ENCODE measurements at places on chromosomes 1 and 21.

GRCh38 chr1:213605732-213606131 lies 382.0 kb upstream of the PROX1 start:
- DNase-seq, result no peak

DNA sequence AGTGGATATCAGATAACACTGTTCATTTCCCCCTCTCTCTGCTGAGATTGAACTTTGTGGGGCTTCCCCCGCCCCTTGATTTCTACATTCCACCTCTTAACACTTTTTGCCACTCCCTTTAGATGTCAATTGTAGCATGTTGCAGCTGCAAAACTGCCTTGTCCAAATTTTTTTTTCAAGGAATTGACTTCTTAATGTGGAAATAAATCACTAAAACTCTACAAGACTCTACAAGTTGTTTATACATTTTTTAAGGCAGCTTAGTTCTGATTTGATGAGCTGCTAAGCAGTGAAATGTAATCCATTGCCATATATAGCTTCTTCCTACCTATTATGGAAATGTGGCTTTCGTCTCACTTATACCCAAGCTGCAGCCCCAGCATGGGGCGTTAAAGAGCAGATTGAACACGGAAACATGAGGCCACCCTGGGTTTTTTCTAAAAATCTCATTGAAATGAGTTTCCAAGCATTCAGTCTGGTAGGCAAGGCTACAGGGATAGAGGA lies 132.2 kb downstream of the SYT2 start:
- no peak for DNase-seq

DNA sequence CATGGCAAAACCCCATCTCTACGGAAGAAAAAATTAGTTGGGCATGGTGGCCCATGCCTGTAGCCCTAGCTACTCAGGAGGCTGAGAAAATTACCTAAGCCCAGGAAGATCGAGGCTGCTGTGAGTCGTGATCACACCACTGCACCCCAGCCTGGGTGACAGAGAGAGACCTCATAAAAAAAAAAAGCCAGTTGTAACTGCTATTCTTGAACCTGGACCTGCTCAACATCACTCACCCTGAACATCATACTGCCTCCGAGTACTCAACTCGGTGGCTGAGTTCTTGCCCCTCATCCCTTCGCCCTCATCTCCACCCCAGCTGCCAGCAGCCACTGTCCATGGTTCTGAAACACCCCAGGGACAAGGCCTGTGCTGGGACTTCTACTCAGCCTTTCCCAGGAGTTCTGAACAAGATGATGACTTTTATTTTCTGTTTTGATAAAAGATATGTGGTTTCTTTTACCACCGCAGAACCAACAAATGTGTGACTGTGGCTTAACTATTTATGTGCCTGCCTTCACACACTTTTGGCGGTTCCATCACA lies 5.4 kb upstream of the DISP3 start:
- DNase-seq, result no peak

GRCh38 chr1:112557385-112557784 lies 48.6 kb downstream of the WNT2B start:
- DNase-seq, result no peak

- DNase-seq, result no peak
These were observed 132.5 kb downstream of the NPHP4 start for GRCh38 chr1:5859766-5860165.

DNA sequence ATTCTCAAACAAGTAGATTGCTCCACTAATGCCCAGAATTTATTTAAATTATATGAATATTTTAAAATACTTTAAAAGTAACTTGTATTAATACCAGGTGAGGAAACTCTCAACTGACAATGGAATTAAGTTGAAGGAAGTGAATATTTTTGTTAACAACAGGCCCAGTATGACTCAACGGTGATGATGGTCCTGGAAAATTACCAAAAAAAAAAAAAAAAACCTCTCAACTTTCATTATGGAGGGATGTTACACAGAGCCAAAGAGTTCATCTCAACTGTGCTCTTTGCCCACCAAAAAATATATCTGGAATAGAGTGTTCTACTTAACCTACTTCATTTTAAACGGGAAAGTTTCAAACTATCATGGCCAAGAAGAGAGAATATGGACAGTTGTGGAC lies 28.3 kb downstream of the CFH start:
- DNase-seq, result no peak

DNA sequence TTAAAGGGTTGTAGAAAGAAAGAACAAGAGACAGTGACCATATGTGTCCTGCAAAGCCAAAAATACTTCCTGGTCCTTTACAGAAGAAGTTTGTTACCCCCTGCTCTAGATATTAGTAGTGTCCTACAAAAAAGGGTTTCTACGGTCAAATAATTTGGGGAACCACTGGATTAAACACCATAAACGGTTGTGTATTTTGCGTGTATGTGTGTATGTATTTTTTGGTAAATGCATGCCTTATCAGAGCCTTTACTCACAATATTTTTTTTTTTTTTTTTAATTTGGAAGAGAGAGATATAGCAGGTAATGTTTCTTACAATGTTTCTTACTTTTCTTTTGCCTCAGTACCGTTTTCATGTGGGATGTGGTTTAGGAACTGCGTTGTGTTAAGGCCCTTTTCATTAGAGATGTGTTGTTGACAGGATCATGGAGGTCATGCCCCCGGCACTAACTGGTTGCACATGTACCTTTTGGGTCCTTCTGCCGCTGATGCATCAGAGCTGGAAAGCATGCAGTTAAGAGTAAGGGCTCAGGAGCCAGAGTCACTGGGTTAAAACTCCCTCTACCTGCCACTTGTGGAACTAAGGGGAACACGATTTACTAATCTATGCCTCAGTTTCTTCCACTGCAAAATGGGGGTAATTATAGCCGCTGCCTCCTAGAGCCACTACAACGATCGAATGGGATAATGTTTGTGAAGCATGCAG lies 234.6 kb upstream of the KAZN start:
- DNase-seq, result no peak

- no peak for DNase-seq
These were observed at the start of gene LCE1F for GRCh38 chr1:152774875-152775274. Gene LCE1F, plus strand, starts transcription at chr1:152775140. Its CDS starts 1,232 bp downstream, at chr1:152776372.

GRCh38 chr1:10507111-10507879 lies 32.5 kb downstream of the PEX14 start:
- DNase-seq, result peak; percentile 40

GRCh38 chr1:163477276-163477830 lies 155.6 kb downstream of the NUF2 start:
- no peak for DNase-seq
